Activated gamma-delta T cell treated with anti-CD3 and anti-CD28 coated beads, Interleukin-2, amount 50 U/mL, for 16 hours (primary cell): ENCODE measurements at places on chromosomes 2 and 18.
A peak's percentile ranks its signal among the peaks of the same experiment; 100 is the strongest.

GRCh38 chr2:143954186-143954585 lies 565.7 kb downstream of the ZEB2 start:
- DNase-seq = no peak

- DNase-seq = no peak
Observed at GRCh38 chr2:47721296-47721695, 61.6 kb upstream of the MSH6 start.

DNA sequence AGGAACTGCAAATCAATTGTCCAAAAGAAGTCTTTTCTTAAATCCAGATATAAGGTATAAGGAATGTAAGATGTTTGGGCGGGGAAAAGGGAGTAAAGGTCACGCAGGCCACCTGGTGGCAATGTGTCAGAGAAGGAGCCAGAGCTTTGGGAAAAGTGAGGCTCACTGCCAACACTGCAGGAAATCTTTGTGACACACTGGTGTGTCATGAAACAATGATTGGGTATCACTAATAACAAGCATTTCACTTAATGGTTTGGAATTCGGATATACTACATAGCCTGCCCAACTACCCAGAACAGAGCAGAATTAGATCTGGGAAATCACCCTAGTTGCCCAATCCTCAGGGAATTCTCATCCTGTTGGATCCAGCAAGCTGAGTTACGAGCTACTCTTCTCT lies 61.0 kb downstream of the RBMS1 start:
- DNase-seq = no peak

GRCh38 chr18:45608400-45608799 lies 6.9 kb upstream of the SLC14A2 start:
- DNase-seq = no peak

- DNase-seq = no peak
Observed at GRCh38 chr2:161104054-161104553, 56.1 kb upstream of the TANK start.

GRCh38 chr2:137383391-137383790 lies 580.9 kb upstream of the HNMT start:
- DNase-seq = no peak

GRCh38 chr18:43161528-43161927 lies 46.0 kb upstream of the RIT2 start:
- no peak for DNase-seq

- no peak for DNase-seq
Observed at GRCh38 chr2:192007581-192008228, 160.8 kb upstream of the CAVIN2 start.

DNA sequence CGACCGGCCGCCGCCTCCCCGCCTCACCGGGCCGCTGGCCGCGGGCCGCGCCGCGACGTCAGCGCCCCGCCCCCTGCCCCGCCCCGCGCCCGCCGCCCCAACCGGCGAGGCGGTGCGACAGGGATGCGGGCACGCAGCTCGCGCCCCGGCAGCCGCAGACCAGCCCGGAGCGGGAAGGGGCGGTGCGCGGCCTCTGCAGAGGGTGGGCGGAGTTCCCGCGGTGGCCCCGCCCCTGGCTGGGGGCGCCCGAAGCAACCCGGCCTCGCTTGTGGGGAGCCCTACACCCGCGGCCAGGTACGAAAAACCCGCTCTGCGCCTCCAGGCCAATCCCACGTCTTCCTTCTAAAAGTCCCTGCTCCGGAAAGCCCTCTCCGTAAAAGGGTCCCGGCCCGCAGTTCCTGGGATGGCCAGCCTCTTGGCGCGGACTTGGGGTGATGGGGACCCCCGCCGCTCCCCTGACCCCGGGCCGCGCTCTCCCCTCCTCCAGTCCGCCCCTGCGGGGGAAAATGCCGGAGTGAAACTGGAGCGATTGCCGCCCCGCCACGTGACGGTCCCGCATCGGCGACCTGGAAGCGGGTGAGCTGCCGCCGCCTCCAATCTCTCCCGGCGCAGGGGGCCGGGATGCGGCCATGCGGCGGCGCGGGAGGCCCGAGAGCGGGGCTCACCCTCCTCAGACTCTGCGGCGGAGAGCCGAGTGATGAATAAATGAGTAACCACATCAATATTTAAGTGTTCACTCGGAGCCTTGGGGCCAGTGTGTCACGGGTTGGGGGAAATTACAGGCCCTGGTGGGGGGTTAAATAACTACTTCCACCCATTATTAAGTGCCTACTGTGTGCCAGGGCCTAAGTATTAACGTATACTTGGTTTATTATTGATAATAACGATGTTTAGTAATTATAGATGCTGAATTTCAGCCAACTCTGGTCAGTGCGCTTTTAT lies at the start of gene RAB11FIP5:
TSS of gene RAB11FIP5 (minus strand) at position 36 of the 942 bp plus-strand sequence. CDS start 171 bp downstream, outside the sequence.
- DNase-seq = peak; percentile 52

GRCh38 chr18:26519114-26519513 lies 29.2 kb downstream of the KCTD1 start:
- DNase-seq = no peak

DNA sequence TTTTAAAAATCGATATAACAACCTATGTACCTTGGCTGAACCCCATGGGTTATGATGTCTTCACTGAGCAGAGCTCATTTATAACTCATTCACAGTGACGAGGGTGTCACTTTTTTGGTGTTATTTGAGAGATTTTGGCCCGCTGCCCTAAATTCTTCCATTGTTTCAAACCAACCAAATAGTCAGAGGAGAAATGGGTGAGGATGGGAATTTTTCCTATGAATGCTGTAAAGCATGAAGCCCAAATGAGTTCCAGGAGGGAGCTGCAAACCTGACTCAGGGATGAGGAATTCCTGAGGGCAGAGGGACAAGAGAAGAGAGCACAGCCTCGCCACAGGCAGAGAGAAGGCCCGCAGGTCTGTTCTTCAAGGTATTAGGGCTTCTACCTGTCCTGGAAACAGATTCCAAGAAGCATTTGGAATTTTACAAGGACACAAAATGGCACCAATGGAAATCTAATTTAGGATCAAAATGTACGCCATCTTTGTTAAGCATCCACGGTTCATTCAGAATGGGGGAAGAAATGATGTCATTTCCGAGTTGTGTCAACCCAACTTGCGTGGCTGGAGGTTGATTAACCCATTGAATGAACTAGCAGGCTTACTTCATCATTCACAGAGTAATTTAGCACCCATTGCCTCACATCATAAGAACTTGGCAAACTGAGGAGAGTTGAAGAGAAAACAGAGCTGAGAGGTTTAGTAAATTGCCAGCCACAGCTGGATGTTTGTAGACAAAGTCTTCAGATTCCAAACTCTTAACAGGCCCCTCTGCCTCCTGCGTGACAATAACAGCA lies 133.5 kb downstream of the LAMA3 start:
- no peak for DNase-seq

GRCh38 chr2:36355890-36356297 lies 316 bp downstream of the CRIM1 start:
- DNase-seq = no peak

DNA sequence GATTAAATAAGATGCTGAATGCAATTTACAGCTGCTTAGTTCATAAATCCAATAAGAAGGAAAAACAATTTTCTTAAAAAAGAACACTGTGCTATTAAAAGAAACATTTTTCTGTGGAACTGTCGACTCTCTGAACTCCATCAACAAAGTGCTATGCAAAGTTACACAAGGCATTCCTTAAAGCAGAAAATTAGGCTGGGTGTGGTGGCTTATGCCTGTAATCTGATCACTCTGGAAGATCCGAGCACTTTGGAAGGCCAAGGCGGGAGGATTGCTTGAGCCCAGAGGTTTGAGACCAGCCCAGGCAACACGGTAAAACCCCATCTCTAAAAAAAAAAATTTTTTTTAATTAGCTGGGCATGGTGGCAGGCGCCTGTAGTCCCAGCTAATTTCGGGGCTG lies 13.0 kb downstream of the MCM6 start:
- DNase-seq = no peak
